Activated B cell treated with CpG ODN at 0.5 μM for 24 hours (primary cell): ENCODE measurements at places on chromosomes 5 and 9.

DNA sequence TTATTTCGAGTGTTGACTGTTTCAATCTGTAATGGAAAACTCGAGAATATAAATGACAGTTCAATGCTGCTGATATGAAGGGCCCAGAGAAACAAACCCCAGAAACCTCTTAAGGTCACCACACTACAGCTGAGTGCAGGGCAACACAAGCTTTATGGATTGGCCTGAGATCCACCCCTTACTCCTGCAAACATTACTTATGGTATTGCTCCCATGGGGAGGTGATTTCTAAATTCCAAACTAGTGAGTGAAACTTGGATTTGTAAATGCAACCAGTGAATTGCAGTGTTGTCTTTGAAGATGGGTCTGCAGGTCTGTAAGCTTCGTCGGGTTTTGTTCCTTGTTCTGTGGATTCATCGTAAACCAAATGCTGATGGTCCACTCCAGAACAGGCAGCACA lies 85.4 kb downstream of the NTRK2 start:
- DNase-seq = no peak

GRCh38 chr9:95455714-95456113 lies 61.1 kb downstream of the PTCH1 start:
- no peak for DNase-seq

DNA sequence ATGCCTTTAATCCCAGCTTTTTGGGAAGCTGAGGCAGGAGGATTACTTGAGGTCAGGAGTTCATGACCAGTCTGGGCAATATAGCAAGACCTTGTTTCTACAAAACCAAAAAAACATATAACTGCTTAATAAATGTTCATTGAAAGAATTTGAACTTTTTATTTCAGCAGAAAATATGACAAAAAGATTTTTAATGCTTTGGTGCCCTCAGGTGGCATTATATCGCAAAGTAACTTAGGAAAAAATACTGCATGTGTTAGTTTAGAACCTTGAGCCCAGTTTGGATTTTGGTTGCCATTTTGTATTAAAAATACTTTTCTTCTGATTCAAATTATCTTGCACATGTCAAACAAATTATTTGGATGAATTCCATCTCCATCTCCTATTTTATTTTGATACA lies 103.2 kb downstream of the GPBP1 start:
- DNase-seq = no peak

GRCh38 chr5:146006470-146007190 lies 70.3 kb downstream of the SH3RF2 start:
- no peak for DNase-seq
